ENCODE measurements at places on chromosomes 7 and 10.

- DNase-seq = no peak
These were observed 21.7 kb upstream of the ST8SIA6 start for GRCh38 chr10:17476073-17476472.

DNA sequence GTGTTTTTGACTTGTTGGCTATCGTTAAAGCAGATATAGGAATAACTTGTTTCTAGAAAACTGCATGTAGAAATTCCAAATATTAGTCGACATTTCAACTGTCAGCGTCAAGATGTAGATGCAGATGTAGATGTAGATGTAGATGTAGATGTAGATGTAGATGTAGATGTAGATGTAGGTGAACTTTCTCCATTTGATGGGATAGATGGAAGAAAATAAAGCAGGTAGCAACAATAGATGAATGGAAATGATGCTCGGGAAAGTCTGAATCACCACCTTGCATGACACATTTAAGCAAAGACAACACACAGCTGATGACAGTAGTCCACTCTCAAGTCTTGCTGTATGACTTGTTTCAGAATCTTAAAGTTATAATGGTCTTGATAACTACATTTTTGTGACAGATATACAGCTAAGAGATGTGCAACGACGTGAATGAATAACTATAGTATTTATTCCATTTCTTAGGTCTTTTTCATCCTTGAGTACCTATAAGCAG is 53.5 kb downstream of the SND1 start:
- DNase-seq = no peak

DNA sequence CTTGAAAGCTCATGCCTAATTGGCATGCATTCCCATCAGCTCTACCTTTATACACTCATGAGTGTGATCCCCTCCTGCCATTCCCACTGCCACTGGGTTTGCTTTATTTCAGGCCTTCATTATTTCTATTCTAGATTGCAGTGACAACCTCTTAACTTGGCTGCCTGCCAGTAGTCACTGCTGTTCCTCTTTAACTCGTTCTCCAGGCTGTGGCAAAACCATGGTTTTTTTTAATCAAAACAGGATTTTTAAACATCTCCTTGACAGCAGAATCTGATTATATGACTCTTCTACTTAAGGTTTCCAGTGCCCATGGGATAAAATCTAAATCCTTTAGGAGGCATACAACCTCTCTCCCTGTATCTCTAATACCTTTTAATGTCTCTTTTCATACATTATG is 223.7 kb upstream of the PCDH15 start:
- no peak for DNase-seq

- no peak for DNase-seq
These were observed 3.9 kb upstream of the EPC1 start for GRCh38 chr10:32350811-32351350.

DNA sequence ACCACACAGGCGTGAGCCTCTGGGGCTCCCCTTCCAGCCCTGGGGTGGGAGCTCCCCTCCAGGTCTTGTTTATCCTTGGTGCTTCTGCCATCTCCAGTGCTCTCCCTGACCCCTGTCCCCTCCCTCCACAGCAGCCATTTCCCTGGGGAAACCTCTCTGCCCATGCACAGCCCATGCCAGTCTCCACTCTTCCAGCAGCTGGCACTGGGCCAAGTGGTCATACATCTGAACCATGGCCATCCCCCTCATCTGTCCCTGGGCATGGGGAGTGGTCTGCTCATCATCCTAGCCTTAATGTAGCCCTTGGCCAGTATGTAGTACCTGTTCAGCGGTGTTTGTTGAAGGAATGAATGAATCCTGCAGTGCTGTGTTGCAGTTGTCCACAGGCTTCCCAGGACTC is 172.4 kb upstream of the ZNF32 start:
- DNase-seq = no peak

GRCh38 chr7:70997261-70997660 is 134.7 kb upstream of the GALNT17 start:
- no peak for DNase-seq

DNA sequence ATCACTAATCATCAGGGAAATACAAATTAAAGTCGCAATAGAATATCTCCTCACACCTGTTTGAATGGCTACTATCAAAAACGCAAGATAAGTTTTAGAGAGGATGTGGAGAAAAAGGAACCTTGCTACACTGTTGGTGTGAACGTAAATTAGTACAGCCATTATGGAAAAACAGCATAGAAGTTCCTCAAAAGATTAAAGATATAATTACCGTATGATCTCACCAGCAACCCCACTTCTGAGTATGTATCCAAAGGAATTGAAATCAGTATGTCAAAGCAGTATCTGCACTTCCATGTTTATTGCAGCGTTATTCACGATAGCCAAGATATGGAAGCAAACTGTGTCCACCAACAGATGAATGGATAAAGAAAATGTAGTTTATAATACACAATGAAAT is 164.4 kb downstream of the ZNF365 start:
- no peak for DNase-seq

GRCh38 chr7:105742787-105743186 is 133.6 kb downstream of the ATXN7L1 start:
- DNase-seq = no peak

DNA sequence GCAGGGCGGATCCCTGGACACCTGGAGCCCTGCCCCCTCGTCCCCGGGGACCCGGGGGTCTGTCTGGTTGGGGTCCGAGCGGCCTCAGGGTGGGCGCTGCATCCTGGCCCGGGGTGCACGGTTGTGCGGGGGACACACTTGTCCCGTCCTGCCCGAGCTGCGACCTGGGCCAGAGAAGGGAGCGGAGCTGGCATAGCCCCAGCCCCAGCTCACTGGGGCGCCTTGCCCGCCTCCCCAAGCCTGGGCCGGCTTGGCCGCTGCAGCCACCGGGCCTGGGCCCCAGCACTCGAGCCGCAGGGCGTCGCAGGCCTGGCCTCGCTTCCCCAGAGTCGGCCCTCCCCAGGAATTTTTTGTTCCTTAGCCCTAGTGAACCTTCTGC is 54.5 kb downstream of the GLRX3 start:
- no peak for DNase-seq

DNA sequence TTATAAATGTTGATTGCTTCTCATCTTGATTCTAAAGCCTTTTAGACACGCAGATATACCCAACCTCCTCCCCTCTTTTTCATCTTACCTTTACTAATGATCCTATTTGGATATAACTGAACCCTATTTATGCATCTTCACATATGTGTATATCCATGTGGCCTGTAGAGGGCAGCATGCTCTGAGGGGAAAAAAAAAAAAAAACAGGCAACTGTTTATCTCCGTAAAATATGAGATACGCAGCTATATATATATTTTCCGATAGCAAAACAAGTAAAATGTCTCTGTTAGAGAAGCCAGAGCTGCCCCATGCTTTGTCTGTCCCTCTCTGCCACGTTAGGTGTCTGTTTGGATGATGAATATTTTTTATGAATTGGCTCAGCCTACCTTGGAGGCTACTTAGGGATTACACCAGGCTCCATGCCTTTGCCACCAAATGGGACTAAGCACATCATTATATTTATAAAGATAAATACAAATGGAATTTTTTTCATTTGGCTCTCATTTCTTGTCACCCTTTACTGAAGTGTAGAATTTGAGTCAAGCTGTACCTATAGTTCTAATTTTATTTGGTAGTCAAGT is 174.8 kb upstream of the FZD1 start:
- peak; percentile 33 for DNase-seq

DNA sequence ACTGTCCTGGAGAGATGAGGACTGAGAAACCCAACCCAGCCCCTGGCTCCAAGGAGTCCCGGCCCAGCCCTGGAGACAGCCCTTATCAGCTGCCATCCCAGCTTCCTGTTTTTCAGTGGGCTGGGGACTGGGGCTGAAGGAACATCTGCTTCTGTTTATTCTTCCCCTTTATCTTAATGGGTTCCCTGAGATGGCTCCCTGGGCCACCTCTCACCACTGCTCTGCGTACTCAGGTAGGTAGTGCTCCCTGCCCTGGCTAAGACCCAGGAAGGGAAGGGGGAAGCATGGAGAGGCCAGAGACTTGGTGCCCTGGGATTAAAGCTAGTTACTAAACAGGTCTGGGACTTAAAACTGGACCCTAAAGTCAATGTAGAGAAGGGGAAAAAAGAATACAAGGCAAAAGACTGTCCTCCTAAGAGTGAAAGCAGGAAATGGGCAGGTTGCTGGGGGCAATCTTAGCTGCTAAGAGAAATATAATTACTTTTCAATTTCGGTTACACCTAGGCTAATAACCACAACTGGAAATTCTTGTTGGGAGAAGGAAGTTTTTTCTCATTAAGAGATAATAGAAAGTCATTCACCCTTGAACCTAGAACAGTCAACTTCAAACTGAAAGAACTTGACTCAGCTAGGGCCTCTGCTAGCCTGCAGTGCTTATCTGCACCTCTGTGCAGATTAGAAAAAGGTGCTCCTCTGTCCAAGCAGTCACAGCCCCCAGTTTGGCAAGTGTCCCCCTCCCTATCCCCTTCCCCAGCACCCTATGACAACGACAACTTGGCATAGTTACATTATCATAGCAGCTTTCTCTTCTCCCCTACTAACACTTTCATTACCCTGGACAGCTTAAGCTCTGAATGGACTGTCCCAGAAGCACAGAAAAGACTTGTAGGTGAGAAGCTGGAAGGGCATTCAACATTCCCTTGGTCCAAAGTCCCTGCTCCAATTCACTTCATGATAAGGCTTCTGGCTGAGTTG is 65.6 kb upstream of the KDM7A start:
- no peak for DNase-seq

DNA sequence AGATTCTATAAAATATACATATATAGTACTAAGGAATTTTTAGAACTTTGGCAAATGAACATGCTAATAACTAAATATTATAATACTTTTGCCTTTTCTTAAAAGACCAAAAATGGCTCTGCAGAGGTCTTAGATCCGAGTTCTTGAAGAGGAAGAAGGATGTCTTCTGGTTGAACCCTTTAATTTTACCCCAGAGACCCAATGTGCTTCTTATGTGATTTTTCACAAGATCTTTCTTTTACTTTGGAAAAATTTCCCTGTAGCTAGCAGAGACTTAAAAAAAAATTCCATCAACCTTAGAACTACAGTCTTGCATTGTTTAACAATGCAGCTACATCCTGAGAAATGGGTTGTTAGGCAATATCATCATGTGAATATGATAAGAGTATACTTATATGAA is 663.2 kb downstream of the PARD3 start:
- DNase-seq = no peak

DNA sequence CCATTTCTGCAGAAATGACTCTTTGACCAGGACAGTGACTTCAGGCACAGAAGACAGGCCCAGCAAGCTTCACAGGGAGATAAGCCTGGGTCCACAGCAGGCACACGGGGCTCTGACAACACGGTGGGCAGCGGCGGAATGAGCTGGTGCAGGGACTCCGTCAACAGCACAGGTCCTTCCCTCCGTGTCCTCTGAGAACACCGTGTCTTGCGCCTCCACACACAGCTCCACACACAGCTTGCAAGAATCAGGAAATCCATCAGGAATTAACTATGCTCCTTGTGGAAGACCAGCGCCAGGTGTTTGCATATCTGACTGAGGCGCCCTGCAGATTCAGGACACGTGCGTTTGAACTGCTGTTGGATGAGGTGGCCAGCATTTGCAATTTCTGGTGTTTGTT is 39.6 kb downstream of the TCERG1L start:
- DNase-seq = no peak

DNA sequence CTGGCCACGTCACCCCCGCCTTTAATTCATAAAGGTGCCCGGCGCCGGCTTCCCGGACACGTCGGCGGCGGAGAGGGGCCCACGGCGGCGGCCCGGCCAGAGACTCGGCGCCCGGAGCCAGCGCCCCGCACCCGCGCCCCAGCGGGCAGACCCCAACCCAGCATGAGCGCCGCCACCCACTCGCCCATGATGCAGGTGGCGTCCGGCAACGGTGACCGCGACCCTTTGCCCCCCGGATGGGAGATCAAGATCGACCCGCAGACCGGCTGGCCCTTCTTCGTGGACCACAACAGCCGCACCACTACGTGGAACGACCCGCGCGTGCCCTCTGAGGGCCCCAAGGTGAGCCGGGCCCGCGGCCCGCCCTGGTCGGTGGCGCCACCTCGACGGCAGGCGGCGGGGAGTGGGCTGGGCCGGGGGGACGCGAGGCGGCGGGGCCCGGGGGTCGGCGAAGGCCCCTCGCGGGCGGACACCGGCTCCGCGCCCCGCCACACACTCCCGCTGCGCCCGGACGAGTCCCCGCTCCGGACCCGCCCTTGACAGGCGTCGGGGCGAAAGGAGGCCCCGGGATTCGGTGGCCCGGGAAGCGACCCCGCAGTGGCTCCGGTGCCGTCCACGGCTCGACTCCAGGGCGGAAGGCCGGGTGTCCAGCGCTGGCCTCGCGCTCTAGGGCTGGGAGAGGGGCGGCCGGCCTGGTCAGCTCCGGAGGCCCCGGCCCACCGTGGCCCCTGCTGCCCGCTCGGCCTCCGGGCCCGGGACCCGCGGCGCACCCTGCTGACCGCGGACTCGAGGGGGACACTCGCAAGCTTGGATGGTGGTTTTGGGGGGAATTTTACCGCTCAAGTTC is 557 bp downstream of the BAG3 start:
- no peak for DNase-seq

DNA sequence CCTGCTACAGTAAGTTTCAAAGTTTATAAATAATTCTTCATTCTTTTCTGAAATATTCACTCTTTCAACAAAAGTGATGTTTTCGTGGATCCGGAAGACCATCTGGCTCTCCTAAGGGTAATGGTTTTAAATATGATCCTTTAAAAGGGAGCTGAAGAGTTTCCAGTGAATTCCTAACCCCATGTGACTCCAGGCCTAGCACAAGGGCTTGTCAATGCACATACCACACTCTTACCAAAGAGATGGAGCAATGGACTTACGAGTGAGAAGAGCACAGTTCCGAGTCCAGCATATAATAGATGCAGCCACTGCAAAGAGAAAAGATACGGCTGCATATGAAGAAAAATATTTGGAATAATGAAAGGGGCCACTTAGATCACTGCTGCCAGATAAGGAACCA is 32.1 kb upstream of the GATAD1 start:
- DNase-seq = no peak

DNA sequence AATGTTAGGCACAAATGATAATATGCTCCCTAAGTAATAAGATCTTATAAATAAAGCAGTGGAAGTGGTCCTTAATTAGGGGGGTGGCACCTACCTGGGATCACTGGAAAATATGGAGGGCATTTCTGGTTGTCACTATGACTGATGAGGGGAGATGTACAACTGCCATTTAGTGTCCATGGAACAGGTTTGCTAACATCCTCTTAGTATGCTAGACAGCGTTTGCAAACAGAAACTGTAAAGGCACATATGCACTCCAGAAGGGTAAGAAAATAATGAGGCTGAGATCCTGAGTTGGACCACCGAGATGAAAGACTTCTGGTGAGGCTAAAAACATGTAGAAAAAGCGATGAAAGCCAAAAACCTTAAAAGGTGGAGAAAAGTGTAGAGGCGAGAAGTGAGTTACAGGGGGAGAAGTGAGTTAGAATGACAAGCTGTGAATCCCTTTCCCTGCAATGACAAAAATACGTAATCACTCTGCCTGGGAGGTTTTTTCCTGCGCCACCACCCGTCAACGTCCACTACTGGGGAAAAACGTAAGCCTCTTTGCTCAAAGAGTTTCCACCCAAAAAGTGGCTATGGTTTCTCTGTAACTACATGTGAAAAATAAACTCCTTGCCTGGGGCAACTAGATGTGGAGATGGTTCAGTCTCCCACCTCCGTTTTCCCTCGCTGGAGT is 767 bp downstream of the KRIT1 start:
- no peak for DNase-seq

GRCh38 chr10:71746344-71747037 is 26.8 kb downstream of the VSIR start:
- DNase-seq = no peak

- DNase-seq = no peak
These were observed 60.3 kb upstream of the FOXP2 start for GRCh38 chr7:114354306-114354705.
